Activated CD4-positive, alpha-beta T cell treated with anti-CD3 and anti-CD28 coated beads, Interleukin-2, Interleukin-6, amounts not matched to agents 100 ng/mL and 50 ng/mL, durations not matched to agents 16 hours and 8 hours (primary cell): ENCODE measurements at places on chromosomes 6 and 20.
A peak's percentile ranks its signal among the peaks of the same experiment; 100 is the strongest.

GRCh38 chr6:170029416-170030283, 261.2 kb downstream of the DLL1 start:
- no peak for DNase-seq

DNA sequence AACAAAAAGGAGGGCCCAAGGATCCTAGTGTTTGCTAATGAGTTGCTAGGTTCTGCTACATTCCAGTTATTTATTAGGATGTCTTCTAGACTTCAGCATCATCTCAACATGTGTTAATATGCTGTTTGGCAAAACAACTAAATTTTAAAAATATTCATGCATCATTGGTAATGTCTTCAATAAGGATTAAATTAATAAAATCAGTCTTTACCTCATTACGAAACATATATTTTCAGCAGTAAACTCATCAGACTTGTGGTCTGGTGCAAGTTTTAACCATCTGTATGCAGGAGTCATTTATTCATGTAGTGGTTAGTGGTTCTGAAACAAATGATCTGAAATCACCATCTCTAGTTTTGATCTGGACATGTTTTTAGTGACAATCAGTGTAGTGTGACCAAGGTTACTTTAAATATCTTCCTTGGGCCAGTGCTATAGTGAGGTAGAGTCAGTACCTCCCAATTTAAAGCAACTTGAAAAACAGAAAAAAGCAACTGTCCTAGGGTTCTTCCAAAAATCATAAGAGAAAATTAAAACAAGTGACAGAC, 85.0 kb upstream of the KCNK16 start:
- DNase-seq = no peak

DNA sequence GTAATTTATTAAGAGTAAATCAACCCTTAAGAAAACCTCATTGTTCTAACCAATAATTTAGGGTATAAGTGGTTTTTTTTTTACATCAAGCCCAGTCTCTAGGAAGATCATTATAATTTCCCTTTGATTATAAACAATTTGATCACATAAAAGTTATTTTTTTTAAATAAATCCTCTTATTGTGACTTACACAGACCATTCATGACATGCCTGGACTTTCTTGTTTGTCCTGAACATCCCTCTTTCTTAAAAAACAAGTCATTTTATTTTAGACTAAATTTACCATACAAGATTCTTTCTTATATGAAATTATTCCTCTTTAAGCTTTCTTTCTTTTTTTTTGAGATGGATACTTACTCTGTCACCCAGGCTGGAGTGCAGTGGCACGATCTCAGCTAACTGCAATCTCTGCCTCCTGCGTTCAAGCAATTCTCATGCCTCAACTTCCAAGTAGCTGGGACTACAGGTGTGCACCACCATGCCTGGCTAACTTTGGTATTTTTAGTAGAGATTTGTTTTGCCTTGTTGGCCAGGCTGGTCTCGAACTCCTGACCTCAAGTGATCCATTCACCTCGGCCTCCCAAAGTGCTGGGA, 53.6 kb upstream of the AGPAT4 start:
- no peak for DNase-seq

DNA sequence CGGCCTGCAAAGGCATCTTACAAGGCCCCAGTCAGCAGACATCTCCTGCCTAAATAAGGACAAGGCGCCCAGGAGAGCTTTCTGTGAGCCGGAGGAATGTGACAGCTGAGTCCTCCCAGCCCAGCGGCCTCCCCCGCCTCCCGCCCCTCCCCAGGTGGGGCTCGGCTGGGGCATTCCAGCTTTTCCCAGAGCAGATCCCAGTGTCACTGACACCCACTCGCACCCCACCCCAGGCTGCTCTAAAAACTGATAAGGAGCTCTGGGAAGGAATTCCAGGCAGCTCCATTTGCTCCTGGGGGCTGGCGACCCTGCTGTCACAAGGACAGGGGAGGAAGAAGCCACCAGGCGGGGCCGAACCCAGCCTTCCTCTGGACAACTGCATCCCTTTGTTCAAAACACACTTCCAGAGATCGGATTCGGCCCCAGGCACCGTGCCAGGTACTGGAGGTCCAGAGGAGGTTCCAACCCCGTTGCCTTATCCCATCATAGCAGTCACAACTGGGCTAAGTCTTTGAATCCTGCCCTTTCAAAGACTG, 49.7 kb downstream of the JPH2 start:
- no peak for DNase-seq

DNA sequence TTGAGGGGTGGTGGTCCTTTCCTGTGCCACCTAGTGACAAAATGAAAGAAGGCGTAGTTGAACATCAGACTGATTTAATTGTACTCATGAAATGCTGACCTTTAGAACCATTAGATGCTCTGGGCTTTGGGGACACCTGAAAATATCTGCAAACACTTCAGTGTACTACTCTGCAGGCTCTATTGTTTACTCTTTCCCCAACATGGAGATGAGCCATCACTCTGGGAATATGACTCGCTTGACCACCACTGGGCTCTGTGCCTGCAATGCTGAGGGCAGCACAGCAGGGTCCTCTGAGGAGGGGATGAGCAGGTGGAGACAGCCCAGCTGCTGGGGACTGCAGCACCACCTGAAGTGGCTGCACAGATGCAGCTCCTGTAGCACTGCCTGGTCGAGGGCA, 74.8 kb upstream of the SLC24A3 start:
- no peak for DNase-seq

GRCh38 chr20:44271915-44272663, 25.0 kb downstream of the GDAP1L1 start:
- DNase-seq = no peak

DNA sequence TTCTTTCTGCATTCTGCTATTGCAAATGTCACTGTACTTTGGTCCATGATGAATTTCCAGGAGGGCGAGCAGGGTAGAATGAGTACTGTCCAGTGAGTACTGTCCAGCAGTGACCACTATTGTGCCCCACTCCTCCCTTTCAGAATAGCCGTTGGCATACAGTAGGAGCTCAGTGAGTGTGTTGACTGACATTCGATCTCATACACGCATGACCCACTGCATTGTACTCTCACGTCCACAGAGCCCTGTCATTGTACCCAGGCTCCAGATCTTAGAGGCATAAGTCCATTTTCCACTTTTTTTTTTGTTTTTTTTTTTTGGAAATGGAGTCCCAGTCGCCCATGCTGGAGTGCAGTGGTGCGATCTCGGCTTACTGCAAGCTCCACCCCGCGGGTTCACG, 8.2 kb downstream of the DYNLRB1 start:
- no peak for DNase-seq

- peak; percentile 44 for DNase-seq
Measured at GRCh38 chr6:131281471-131282270, 146.4 kb downstream of the AKAP7 start.

- no peak for DNase-seq
Measured at GRCh38 chr20:14882846-14883245, 545.4 kb upstream of the FLRT3 start.

DNA sequence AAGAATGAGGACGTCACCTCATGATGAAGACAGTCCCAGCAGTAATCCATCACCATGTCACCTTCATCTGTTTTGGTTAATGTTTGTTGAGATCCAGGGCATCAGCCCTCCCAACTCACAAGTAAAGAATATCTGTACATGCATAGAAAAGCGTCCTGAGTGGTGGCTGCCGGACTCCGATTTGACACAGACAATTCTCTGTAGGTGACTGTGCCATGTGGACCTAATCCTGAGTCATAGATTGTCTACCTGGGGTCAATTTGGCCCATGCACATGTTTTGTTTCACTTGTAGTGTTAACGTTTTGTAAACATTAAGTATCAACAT, 168.4 kb upstream of the UST start:
- DNase-seq = no peak

DNA sequence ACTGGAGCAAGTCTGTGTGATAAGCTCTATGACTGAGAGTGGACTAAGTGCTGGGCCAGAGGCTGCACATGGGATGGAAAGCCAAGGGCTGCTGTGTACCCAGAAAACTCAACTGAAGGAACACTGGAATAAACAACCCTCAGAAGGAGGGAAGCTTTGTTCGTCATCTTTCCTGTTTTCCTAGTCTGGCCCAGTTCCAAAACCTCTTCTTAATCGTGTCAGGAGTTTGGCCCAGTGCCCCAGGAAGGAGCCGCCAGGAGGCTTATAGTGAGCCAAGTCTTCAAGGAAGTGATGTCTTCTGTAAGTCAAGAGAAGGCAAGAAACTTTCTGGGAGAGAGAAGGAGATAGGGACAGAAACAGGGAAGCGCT, 23.3 kb upstream of the TOP1 start:
- no peak for DNase-seq

DNA sequence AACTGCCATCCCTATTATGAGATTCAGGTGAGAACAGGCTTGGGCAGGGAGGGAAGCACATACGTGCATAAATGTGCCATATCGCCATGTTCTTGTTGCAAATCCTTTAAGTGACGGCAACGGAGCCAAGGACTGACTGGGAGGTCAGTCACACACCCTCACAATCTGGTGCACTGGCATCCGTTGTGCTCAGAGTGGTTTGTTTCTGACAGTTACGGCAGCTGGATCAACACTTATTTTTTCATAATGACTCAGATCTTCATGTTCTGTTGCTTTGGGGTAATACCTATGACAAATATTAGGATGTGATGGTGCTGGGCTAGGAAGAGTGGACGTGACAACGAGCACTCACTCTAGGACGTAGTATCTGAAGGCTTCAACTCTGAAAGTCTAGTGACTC, 56.2 kb upstream of the PREP start:
- DNase-seq = peak; percentile 86

GRCh38 chr20:19756761-19757486, 1.1 kb upstream of the RIN2 start:
- DNase-seq = no peak

- DNase-seq = no peak
Measured at GRCh38 chr6:100144991-100145390, 151.0 kb upstream of the MCHR2 start.

DNA sequence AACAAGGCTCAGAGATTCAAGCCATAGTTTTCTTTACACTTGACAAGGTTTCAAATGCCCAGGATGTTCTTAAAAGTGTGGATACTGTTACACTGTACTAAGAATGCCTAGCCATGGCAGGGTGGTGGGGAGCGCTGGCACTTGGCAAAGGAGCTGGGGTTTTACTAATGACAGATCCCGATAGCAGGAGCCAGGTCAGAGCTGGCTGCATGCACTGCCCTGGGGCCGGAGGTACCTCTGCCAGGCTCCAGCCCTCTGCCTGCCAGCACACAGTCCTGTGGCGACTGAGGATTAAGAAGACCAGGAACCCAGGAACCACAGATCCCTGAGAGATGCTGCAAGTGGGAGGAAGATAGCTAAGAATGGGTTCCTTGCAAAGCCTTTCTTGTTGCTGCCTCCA, 260.3 kb downstream of the ALDH8A1 start:
- no peak for DNase-seq

- DNase-seq = no peak
Measured at GRCh38 chr6:154411076-154411475, 54.5 kb upstream of the IPCEF1 start.

DNA sequence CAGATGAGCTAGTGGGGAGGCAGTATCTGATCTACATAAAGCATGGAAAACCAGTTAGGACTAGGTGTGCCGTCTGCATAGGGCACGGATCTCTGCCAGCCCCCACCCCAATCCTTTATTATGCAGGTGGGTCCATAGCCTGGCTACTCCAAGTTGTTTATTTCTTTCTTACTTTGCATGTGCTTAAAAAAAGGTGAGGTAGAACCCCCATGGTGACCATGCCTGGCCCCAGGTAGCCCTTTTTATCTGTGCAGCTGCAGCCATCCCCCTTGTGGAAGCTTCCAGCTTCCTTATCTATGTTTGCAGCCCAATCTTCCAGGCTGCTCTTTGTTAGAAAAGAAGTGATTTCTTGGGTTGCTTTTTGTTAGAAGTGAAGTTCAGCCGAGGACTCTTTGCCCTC, 9.0 kb upstream of the TREM2 start:
- no peak for DNase-seq

DNA sequence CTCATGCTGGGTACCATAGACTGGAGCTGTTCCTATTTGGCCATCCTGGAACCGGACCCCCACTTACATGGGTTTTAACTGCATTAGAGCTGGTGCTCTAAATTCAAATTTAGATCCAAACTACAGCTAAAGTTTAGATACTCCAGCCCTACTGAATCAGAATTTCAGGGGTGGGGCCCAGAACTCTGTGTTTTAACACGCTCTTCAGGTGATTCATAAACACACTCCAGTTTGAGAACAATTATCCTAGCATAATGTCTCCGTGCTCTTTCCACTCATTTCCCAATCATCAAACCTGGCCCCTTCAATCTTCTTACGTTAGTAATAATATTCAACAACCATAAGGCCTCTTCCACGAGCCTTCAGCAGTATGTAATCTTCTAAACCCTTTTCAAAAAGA, 15.3 kb downstream of the TRPC4AP start:
- DNase-seq = no peak

- no peak for DNase-seq
Measured at GRCh38 chr20:36819659-36820058, 46.1 kb upstream of the DSN1 start.

DNA sequence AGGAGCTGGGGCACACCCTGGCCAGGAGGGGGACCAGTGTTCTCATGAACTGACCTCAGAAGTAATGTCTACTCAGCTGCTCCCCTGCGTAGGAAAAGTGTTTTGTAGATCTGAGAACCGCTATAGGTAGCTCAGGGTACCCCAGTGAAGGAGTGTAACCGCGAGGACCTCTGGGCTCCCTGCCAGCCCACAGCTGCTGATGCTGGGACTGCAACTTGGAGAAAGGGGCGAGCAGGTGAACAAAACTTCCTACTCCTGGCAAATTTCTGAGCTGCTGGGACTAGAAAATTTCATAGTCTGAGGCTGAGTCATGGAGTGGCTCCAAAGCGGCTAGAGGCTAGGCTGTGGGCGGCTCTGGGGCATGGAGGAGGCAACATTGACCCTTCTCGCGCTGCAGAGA, 51.9 kb downstream of the PYGB start:
- no peak for DNase-seq

- peak; percentile 98 for DNase-seq
Measured at GRCh38 chr20:51404297-51405060, 138.0 kb downstream of the NFATC2 start.

GRCh38 chr6:14509120-14509519, 391.5 kb downstream of the CD83 start:
- DNase-seq = no peak

- no peak for DNase-seq
Measured at GRCh38 chr20:59051666-59052185, 9.1 kb upstream of the PRELID3B start.

DNA sequence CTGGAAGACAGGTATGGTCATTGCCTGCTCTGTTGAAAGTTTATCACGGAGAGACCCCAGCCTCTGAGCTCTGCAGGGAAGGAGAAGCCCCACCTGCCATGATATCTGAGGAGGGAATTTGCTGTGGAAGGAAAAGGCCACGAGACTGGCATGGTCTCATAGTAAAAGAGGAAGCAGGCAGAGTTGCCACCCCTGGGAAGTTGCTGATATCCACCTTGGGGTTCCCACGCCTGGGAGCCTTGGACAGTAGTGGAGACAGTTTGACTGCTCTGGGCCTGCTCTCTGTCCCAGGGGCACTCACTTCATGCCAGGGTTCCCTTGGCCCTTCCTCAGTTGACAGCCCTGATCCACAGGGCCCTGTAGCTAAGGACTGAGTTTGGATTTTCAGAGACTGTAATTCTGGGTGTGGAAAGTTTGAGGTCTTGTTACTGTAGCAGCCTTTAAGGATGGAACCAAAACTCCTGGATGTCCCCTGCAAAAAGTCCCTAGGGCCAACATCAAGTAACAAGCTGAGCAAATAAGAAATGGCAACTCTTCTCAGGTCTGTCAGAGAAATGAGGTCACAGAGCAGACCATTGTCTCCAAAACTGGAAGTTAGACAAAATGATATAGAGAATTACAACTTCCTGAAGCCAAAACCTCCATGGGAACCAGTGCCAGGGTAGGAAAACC, 6.9 kb upstream of the SIRPB1 start:
- no peak for DNase-seq

GRCh38 chr6:148146717-148147462, 195.7 kb upstream of the SASH1 start:
- peak; percentile 58 for DNase-seq
